ENCODE measurements at places on chromosomes 16 and 17.

DNA sequence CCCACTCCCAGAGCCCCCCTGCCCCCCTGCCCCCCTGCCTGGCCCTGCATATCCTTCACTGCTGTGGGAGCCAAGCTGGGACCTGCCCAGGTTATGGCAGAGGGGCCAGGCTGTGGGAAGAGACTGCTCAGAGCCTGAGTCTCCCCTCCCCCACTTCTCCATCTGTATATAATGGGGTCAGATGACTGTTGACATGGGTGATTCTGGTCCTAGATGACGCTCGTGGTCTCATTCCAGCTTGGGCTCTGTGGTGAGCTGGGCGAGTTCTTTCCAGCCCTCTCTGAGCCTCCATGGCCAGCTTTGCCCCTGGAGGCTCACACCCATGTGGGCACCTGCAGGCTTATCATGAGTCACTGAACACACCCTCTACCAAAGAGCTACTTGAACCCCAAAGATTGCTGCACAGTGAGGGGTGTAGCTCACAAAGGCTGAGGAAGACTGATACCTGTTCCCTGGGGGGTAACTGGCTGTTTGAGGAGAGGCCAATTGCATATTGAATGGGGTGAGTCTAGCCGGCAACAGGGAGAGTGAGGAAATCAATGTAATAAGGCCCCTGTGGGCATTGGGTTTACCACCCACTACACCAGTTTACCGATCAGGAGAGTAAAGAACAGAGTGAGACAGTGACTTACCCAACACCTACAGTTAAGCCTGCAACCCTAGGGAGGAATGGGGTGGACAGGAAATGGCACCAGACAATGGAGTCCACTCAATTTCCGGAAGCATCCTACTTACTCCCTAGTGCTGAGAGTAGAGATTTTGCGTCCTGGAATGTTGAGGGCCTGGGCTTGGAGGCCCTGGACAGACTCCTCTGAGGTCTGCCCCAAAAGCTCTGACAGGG lies 4.2 kb upstream of the SREBF1 start:
- DNase-seq: no peak

GRCh38 chr17:79815836-79816461 lies 19.1 kb upstream of the CBX8 start:
- no peak for DNase-seq

DNA sequence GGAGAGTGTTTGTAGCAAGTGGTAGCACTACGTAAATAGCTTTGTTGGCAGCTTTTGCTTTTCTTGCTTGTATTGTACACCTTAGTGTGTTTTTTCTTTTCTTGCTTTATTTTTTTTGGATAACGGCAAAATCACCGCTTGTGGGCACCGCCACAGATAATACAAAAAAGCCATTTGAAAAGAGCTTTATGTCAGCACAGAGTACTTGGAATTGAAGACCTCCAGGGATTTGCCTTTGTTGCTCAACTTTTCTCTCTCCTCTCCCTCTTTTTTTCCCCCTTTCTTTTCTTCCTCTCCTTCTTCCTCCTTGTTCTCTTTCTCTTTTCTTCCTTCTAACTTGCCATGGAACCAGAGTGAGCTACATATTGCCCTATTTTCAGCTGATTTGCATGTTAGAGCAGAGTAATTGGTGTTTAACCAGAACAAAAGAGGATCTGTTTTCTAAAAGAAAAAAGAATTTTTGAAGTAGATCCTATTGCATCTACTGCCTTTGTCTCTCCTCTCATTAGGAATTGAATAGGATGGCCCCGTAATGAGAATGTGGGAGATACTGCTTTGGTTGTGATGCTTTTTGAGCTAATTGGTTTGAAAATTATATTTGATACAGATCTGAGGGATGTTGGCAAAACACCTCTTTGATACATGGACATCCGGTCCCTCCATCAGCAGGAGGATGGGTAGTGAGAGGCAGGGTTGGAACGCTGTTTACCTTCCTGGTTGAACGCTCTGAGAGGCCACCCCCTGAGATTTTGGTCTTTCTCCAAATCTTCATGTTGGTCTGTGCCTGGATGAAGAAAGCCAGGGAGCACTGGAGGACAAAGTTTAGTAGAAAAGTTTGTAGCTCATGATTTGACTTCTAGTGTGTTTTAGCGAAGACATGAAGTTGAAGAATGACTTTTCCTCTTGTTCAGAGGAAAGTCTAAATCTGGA lies 85.6 kb downstream of the MSI2 start:
- no peak for DNase-seq

DNA sequence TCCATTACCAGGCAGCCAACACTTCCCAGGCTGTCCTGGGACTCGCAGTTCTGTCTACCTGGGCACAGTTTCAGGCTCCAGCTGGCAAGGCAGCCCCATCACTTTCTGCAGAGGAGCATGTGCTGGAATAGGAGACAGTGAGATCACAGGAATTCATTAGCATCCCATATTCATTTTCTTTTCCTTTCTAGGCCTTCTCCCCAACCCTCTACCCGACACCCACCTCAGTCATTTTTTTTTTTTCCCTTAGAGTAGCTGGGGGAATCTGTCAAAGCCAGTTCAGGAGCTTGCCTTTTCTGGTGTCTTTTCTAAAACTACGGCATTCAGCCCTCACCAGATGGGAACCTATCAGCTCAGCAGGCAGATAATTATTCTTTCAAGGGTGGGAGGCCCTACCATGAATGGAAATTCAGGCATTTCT lies 42.4 kb upstream of the FBXO47 start:
- DNase-seq: no peak

- no peak for DNase-seq
These were observed 277.5 kb upstream of the DYNLRB2 start for GRCh38 chr16:80263181-80263823.

DNA sequence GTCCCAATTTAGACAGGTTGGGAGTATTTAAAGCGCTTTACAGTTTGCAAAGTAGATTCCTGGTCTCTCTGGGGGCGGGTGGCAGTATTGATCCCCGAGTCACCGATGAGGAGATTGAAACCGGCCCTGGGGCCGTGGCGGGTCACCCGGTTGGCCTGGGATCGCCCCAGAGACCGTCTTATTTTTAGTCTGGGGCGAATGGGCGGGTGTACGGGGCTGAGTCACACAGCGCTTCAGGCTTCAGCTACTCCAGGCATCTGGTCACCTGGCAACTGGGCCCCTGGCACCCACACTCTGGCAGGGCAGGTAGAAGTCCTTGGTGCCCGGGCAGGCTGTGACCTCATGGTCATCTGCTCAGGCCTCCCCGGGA lies 669 bp downstream of the MIEF2 start:
- DNase-seq: no peak

DNA sequence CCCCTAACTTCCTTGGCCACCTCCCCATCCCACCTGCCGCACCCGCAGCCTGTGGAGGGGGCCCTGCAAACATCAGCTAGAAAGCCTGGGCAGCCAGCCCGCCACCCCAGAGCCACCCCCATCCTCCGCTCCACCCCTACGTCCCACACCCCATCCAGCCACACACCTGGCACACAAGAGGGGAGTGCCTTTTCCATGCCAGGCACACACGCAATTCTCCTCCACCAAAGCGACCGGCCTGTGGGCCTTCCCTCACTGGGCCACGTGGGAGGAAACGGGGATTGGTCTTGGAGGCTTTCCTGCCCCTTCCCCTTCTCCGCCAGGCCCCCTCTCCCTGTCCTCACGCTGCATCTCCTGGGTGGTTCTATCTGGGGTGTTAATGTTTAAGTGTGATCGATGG lies 48.7 kb upstream of the TNRC6C start:
- DNase-seq: no peak

DNA sequence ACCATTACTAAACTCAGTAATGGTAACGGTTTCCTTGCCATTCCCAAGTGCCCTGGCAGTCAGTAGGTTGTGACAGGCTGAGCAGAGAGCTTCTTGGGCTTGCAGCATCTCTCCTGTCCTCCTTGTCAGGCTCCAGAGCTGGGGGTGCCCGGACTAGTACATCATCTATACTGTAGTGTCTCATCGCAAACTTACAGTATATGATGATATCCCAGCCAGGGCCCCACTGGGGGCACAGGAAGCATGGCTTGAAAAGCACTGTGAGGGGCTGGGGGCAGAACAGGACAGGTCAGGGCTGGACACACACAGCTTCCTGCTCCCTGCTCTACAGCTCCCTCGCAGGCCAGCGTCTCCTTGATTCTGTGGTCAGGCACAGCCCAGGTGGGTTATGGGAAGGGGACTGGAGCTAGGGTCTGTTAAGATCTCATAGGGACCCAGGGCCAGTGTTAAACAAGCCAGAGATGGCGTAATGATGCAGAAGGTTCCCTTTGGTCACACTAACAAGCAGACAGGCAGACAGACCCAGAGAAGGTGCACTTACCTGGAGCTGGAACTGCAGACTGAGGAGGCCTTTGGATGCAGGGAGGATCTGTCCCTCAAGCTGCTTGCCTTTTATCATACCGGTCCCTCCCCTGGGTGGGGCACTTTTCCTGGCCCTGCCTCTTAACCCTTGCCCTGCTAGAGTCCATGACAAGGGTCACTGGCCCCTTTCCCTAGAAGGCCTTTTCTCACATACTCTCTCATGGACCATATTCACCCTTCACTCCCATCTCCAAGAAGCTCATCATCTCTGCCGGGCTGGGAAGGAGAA lies 6.8 kb downstream of the ERAL1 start:
- no peak for DNase-seq

- DNase-seq: no peak
These were observed 20.5 kb downstream of the CLEC16A start for GRCh38 chr16:10964891-10965326.

GRCh38 chr17:27341041-27341471 lies 47.1 kb downstream of the WSB1 start:
- DNase-seq: no peak

- no peak for DNase-seq
These were observed 7.3 kb upstream of the GFOD2 start for GRCh38 chr16:67726106-67727034.

DNA sequence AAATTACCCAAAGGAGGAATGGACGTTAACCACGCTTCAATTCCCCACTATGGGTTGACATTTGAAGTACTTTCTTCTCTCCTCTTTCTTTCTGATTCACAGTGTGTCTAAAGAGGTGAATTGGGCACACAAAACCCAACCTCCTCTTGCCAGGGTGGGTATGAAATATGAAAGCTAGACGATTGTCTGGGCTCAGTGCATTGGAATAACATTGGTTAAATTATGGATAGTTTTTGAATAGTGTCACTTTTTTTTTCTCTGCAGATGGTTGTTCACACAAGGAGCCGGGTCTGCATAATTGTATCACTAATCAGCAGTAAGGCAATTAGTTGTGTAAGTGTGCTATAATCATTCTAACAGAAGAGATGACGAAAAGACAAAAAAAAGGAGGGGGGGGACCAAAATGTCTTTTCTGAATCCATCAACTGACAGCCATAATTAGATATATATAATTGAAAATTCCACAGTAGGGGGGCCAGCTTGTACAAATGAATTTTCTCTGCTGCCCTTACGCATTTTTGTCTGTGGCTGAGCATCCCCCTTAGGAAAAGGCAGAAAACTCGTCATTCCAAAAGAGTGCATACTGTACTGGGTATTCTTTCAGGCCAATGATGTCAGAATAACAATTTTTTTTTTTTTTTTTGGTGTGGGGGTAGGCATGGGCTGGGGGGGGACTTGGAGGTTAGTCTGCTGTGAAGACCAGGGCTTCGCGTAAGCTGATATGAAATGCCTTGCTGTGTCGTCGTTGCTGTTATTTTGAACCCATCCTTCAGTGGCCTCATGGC lies 307.5 kb upstream of the SALL1 start:
- no peak for DNase-seq

Data from esophagus squamous epithelium (tissue), 5 donors.